Activated CD8-positive, alpha-beta T cell treated with anti-CD3 and anti-CD28 coated beads, Interleukin-2, amount 10 ng/mL, durations not matched to agents 7 days and 5 days (primary cell): ENCODE measurements at places on chromosomes 16 and 17.

- peak overlapping the region; percentile 74 for H3K27ac ChIP-seq
- H3K36me3 ChIP-seq: peaks cover 90% of the 10 kb centered on the region
- DNase-seq: no peak
- peaks cover 20% of the 10 kb centered on the region for H3K4me1 ChIP-seq
- H3K4me3 ChIP-seq: no peak overlapping the region
- no peaks in the 10 kb centered on the region for H3K27me3 ChIP-seq
These were observed 29.9 kb upstream of the ENDOV start for GRCh38 chr17:80385046-80385445.

DNA sequence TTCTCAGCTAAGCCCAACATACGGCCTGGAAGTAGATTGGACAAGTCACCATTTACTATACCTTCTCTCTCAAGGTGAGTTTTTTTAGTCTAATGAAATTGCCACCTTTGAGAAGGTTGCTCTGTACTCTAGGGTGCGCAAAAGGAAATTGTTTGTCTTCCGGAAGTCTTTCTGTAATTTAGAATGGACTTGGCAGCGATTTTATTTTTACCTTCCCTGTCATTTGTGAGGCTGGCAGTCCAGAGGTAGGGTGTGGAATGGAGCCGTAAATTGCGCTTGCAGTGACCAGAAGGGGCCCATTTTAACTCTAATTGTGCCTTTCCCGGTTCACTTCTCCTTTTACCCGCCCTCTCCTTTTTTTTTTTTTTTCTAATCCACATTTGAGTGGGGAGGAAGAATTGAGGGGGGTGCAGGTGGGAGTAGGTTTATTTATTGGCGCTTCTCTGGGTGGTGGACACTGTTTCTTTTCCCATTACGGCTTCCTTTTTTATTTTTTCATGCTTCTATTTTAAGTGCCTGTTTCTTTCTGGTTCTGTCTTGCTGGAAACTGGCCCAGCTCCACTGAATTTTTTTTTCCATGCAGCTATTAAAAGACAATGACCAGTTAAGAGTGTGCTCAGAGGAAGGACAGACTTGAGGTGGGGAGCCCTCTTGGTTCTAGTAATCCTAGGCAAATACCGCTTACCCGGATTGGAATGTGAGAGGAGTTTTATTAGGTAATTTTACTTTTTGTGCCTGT, 89.7 kb upstream of the CLEC18A start:
- no peak overlapping the region for H3K27ac ChIP-seq
- H3K36me3 ChIP-seq: peaks cover 8% of the 10 kb centered on the region
- no peak overlapping the region for H3K4me3 ChIP-seq
- peaks cover 13% of the 10 kb centered on the region for H3K4me1 ChIP-seq
- no peak for DNase-seq

- DNase-seq: peak; percentile 67
- peak within 1 kb of the TSS; percentile 93 for H3K4me3 ChIP-seq
- peaks cover 80% of the 10 kb centered on the region for H3K4me1 ChIP-seq
- peak within 1 kb of the TSS; percentile 97 for H3K27ac ChIP-seq
These were observed at the start of gene SKAP1 for GRCh38 chr17:48429638-48430586. SKAP1 (minus strand) TSS chr17:48430214.

- H3K27me3 ChIP-seq: peaks cover 8% of the 10 kb centered on the region
- no peaks in the 10 kb centered on the region for H3K36me3 ChIP-seq
- DNase-seq: no peak
- no peaks in the 10 kb centered on the region for H3K4me1 ChIP-seq
- H3K27ac ChIP-seq: no peak overlapping the region
These were observed 48.5 kb downstream of the CRISPLD2 start for GRCh38 chr16:84868328-84868727.

- no peaks in the 10 kb centered on the region for H3K36me3 ChIP-seq
- H3K27me3 ChIP-seq: no peaks in the 10 kb centered on the region
- H3K4me1 ChIP-seq: no peaks in the 10 kb centered on the region
- DNase-seq: no peak
These were observed 470.7 kb upstream of the RBFOX1 start for GRCh38 chr16:6861815-6862477.

DNA sequence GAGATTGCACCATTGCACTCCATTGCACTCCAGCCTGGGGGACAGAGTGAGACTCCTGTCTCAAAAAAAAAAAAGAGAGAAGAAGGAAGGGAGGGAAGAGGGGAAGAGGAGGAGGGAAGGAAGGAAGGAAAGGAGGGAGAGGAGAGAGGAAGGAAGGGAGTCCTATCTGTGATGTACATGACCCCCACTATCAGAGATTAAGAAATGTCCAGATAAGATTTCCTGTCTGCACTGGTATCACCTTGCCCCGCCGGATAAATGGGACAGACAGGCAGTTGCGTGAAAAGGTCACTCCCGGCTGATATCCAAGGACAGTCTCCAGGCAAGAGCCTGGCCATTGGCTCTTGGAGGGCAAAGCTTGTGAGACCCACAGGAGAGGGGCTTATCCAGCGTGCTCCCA, 5.2 kb upstream of the ZFPM1 start:
- no peak overlapping the region for H3K27ac ChIP-seq
- H3K27me3 ChIP-seq: peaks cover 4% of the 10 kb centered on the region
- H3K4me3 ChIP-seq: no peak overlapping the region
- H3K4me1 ChIP-seq: peaks cover 14% of the 10 kb centered on the region

- peaks cover 19% of the 10 kb centered on the region for H3K4me1 ChIP-seq
- H3K27ac ChIP-seq: no peak overlapping the region
- peak overlapping the region; percentile 67 for H3K4me3 ChIP-seq
- H3K27me3 ChIP-seq: peaks cover 35% of the 10 kb centered on the region
- DNase-seq: no peak
- H3K36me3 ChIP-seq: no peaks in the 10 kb centered on the region
These were observed 1.0 kb downstream of the CMTM4 start for GRCh38 chr16:66695471-66695934.

- no peaks in the 10 kb centered on the region for H3K27me3 ChIP-seq
- DNase-seq: no peak
- no peak overlapping the region for H3K4me3 ChIP-seq
- H3K36me3 ChIP-seq: no peaks in the 10 kb centered on the region
- H3K27ac ChIP-seq: no peak overlapping the region
- no peaks in the 10 kb centered on the region for H3K4me1 ChIP-seq
These were observed 120.4 kb downstream of the PARN start for GRCh38 chr16:14509675-14510132.

- no peaks in the 10 kb centered on the region for H3K27me3 ChIP-seq
- DNase-seq: no peak
- H3K4me3 ChIP-seq: no peak overlapping the region
- H3K36me3 ChIP-seq: no peaks in the 10 kb centered on the region
- no peaks in the 10 kb centered on the region for H3K4me1 ChIP-seq
- H3K27ac ChIP-seq: no peak overlapping the region
These were observed 80.1 kb upstream of the GNG13 start for GRCh38 chr16:880471-881171.

DNA sequence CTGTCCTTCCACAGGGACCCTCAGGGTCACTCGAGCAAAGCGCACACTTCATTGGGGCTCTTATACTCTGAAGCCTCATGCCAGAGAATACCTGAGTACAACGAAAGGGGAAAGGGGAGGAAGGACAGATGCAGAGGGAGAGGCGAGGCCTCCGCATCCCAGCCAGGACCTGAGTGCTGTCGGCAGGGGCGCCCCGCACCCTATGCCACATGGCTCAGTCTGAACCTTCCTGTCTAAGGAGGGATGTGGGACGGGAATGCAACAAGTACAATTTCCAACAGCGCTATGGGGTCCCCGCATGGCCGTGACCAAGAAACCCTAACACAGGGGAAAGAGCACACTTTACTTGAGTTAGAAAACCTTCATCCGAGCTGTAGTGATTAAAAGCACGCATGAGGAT, 39.8 kb upstream of the FAAP100 start:
- no peak overlapping the region for H3K4me3 ChIP-seq
- H3K27me3 ChIP-seq: no peaks in the 10 kb centered on the region
- no peak overlapping the region for H3K27ac ChIP-seq
- peaks cover 53% of the 10 kb centered on the region for H3K36me3 ChIP-seq
- no peak for DNase-seq
- H3K4me1 ChIP-seq: no peaks in the 10 kb centered on the region

DNA sequence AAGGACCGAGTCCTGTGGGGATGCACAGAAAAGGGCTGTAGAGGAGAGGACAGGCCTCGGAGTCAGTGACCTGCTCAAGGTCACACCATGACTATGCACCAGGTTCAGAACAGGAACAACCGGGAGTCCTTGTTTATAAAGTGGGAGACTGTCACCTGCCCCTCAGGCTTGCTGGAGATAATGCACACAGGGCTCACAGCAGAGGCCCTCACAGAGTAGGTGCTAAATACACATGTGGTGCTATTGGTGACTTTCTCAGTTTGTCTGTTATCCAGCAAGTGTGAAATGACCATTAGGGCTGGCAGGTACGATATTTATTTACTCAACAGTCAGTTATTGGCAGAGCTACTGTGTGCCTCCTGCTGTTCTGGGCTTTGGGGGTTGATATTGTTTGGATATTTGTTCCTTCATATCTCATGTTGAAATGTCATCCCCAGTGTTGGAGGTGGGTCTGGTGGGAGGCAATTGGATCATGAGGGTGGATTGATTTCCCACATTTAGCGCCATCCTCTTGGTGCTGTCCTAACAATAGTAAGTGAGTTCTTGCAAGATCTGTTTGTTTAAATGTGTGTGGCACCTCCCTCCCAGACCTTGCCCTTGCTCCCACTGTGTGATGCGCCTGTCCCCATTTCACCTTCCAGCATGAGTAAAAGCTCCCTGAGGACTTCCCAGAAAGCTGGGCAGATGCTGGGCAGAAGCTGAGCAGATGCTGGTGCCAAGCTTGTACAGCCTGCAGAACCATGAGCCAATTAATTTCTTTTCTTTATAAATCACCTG, 162.1 kb upstream of the MPHOSPH6 start:
- no peak overlapping the region for H3K4me3 ChIP-seq
- H3K27me3 ChIP-seq: peaks cover 4% of the 10 kb centered on the region
- H3K27ac ChIP-seq: no peak overlapping the region
- no peak for DNase-seq

DNA sequence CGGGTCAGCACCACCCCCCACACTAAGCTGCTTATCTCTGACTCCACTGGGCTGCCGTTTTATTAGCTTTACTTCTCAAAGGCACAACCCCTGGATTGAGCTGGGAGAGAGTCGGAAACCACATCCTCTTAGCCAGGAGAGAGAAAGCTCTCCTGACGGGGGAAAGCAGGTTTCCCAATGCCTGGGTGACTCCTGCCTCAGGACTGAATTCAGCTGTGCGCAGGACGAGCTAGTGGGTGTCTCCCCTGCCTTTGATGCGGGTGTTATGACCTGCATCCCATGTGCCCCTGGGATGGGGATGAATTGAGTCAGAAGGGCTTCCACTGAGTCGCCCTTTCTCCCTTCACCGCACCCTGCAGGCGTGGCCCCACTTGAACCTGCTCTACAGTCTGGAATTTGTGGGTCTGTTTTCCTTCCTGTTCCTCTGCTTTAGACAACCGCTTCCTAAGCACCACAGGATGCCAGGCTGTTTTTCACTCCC, 819.2 kb upstream of the EEF2KMT start:
- no peak for DNase-seq
- H3K27me3 ChIP-seq: no peaks in the 10 kb centered on the region
- no peaks in the 10 kb centered on the region for H3K4me1 ChIP-seq
- no peak overlapping the region for H3K4me3 ChIP-seq

GRCh38 chr16:57949595-57950238, 21.2 kb downstream of the CNGB1 start:
- no peak overlapping the region for H3K27ac ChIP-seq
- DNase-seq: no peak
- H3K4me1 ChIP-seq: no peaks in the 10 kb centered on the region
- H3K4me3 ChIP-seq: no peak overlapping the region
- H3K36me3 ChIP-seq: no peaks in the 10 kb centered on the region

DNA sequence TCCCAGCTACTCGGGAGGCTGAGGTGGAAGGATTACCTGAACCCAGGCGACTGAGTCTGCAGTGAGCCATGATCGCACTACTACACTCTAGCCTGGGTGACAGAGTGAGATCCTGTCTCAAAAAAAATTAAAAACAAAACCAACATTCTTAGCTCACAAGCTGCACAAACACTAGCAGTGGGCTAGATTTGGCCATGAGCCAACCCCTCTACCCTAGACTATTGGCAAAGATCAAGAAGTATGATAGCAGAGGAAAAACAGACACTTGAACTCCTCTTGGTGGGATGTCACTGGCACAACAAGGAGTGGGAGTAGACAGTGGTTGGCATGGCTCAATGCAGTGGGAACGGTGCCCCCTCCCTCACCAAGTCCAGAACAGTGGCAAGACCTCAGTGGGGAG, 19.6 kb upstream of the RIPOR1 start:
- DNase-seq: no peak
- peaks cover 35% of the 10 kb centered on the region for H3K4me1 ChIP-seq
- H3K27me3 ChIP-seq: no peaks in the 10 kb centered on the region
- no peak overlapping the region for H3K4me3 ChIP-seq

DNA sequence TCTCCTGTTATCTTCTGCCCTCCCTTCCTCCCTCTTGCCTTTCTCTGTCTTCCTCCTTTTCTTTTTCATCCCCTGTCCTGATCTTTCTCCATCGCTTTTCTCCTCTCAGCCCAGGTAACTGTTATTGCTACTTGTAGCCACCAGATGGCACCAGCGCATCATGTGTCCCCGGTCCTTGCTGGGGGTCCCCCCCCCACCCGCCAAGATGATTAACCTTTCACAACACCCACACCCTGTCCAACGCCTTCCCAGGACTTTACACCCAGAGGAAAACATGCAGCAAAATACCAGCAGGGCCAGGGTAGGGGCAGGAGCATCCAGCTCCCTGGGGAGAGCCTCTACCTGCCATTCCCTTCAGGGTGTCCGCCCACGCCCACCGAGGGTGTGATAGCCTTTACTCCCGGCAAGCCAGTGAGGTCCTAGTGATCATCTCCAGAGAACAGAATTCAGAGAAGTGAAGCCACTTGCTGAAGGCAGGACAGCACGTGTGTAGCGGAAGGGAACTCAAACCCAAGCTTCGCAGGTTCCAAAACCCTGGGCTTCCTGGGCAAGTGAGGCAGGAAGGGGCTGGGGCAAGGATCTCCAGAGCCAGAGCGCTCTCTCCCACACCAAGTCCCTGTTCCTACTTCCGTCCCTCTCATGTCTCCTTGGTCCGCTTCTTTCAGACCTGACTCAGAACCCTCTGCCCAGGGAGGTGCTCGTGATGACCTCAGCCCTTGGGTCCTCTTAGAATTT, 13.4 kb upstream of the TAC4 start:
- H3K36me3 ChIP-seq: no peaks in the 10 kb centered on the region
- H3K4me3 ChIP-seq: no peak overlapping the region
- peak; percentile 64 for DNase-seq

- H3K27me3 ChIP-seq: peaks cover 58% of the 10 kb centered on the region
- peaks cover 47% of the 10 kb centered on the region for H3K4me1 ChIP-seq
- no peak overlapping the region for H3K27ac ChIP-seq
- no peak overlapping the region for H3K4me3 ChIP-seq
- H3K36me3 ChIP-seq: no peaks in the 10 kb centered on the region
- no peak for DNase-seq
These were observed 5.6 kb downstream of the CUEDC1 start for GRCh38 chr17:57949649-57950048.

DNA sequence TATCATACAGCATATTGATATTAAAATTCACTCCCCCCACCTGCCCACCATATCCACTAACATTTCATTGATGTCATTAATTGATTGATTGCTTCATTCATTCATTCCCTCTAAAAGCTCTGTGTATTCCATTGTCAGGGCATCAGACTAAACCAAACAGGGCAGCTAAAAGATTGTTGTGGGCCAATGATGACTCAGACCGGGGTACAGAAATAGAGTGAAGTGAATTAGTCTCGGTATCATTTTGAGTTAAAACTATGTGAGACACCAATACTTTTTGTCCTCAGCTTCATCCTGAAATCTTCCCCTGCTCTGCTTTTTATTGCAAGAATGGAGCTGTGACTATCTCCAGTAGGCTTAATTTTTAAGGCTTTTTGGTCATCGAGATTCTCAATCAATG, 868.3 kb downstream of the CDH11 start:
- H3K27ac ChIP-seq: no peak overlapping the region
- H3K4me3 ChIP-seq: no peak overlapping the region
- H3K36me3 ChIP-seq: no peaks in the 10 kb centered on the region
- no peaks in the 10 kb centered on the region for H3K4me1 ChIP-seq
- DNase-seq: no peak
